ENCODE measurements at places on chromosomes 11 and 22. TPM values are rescaled to one million over a fixed set of nuclear protein-coding genes. Genes with fewer than 3 reads are reported as not detected.

RIMBP3C gene
- total RNA-seq: 0.22 TPM

MRGPRX4 gene
- total RNA-seq: not detected

FAM180B gene
- not detected for total RNA-seq

CHST1 gene
- 59.2 TPM for total RNA-seq

RFPL1 gene
- total RNA-seq: not detected

Data from glutamatergic neuron (in vitro differentiated cells).